ENCODE measurements at places on chromosomes 5 and 9. TPM values are rescaled to one million over a fixed set of nuclear protein-coding genes. Genes with fewer than 3 reads are reported as not detected.

TOPORS gene
- 13.2 TPM for total RNA-seq

RLN2 gene
- not detected for total RNA-seq

EFCAB9 gene
- not detected for total RNA-seq

WDR31 gene
- 0.46 TPM for total RNA-seq

CDH18 gene
- total RNA-seq, result 3.2 TPM

SGCD gene
- 0.12 TPM for total RNA-seq

MYOT gene
- not detected for total RNA-seq

IL33 gene
- not detected for total RNA-seq

BDP1 gene
- 11.1 TPM for total RNA-seq

ZMAT2 gene
- 73.5 TPM for total RNA-seq

PCAT7 gene
- total RNA-seq, result 2.8 TPM

PCDHA9 gene
- total RNA-seq, result not detected

GHR gene
- total RNA-seq, result 1.3 TPM

Data from H4 (cell line).